Type B pancreatic cell (in vitro differentiated cells): ENCODE measurements at places on chromosomes 6 and 20. TPM values are rescaled to one million over a fixed set of nuclear protein-coding genes. Genes with fewer than 3 reads are reported as not detected.
A peak's percentile ranks its signal among the peaks of the same experiment; 100 is the strongest.

POM121L2 gene
- 0.10 and 0.14 TPM in 2 replicates for total RNA-seq

- no peak overlapping the region for H3K4me3 ChIP-seq
- H3K36me3 ChIP-seq: no peaks in the 10 kb centered on the region
- no peaks in the 10 kb centered on the region for H3K27me3 ChIP-seq
Measured at GRCh38 chr6:54601600-54602300, 244.8 kb upstream of the FAM83B start.

DNA sequence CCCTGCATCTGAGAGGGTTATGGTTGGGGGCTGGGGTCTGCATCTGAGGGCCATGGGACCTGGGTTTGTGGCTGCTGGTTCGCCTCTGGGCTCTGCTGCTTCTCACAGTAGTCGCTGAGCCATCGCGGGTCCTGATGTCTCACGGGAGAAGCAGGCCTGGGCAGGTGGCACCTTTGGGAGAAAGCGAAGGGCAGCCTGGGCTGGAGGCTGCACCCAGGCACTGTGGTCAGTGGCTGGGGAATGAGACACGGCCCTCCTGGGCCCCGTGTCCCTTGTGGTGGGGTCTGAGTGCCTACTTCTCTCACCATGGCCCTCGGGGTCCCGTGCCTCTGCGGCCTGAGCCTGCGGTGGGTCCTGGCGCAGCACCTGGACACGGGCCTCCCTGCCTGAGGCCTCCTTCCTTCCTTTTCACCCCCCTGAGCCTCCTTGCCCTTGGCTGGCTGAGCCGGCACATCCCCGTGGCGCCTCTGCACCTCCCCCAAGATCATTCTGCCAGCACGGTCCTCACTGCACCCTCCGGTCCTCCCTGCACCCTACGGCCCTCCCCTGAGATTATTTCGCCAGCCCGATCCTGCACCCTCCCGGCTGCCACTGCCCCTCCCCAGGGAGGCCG is 206.0 kb downstream of the ERMARD start:
- H3K27me3 ChIP-seq: peaks cover 10% of the 10 kb centered on the region
- DNase-seq: peak; percentile 66
- H3K4me3 ChIP-seq: no peak overlapping the region
- peaks cover 15% of the 10 kb centered on the region for H3K4me1 ChIP-seq

GRCh38 chr6:135113860-135114259 is 59.2 kb upstream of the HBS1L start:
- H3K4me1 ChIP-seq: no peaks in the 10 kb centered on the region
- H3K27ac ChIP-seq: no peak overlapping the region
- peaks cover 12% of the 10 kb centered on the region for H3K27me3 ChIP-seq
- no peaks in the 10 kb centered on the region for H3K36me3 ChIP-seq

DNA sequence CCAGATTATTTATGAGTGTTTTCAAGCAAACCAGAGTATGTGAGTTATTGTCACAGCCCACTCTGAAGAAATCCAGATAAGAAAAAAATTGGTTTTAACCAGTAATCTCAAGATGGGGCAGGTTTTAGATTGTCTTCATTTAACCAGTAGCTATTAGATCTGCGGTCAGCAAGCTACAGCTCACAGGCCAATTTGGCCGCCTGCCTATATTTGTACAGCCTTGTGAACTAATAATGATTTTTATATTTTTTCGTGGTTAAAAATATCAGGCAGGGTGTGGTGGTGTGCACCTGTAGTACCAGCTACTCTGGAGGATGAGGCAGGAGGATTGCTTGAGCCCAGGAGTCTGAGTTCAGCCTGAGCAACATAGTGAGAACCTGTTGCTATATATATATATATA is 5.0 kb downstream of the FAM209B start:
- no peak for DNase-seq
- no peak overlapping the region for H3K27ac ChIP-seq
- H3K27me3 ChIP-seq: no peaks in the 10 kb centered on the region
- H3K36me3 ChIP-seq: no peaks in the 10 kb centered on the region
- no peaks in the 10 kb centered on the region for H3K4me1 ChIP-seq

GRCh38 chr6:145633981-145634627 is 101.2 kb downstream of the EPM2A start:
- H3K27me3 ChIP-seq: peaks cover 4% of the 10 kb centered on the region
- H3K27ac ChIP-seq: no peak overlapping the region
- peaks cover 8% of the 10 kb centered on the region for H3K4me1 ChIP-seq
- H3K4me3 ChIP-seq: no peak overlapping the region
- H3K36me3 ChIP-seq: no peaks in the 10 kb centered on the region
- DNase-seq: peak; percentile 85

DNA sequence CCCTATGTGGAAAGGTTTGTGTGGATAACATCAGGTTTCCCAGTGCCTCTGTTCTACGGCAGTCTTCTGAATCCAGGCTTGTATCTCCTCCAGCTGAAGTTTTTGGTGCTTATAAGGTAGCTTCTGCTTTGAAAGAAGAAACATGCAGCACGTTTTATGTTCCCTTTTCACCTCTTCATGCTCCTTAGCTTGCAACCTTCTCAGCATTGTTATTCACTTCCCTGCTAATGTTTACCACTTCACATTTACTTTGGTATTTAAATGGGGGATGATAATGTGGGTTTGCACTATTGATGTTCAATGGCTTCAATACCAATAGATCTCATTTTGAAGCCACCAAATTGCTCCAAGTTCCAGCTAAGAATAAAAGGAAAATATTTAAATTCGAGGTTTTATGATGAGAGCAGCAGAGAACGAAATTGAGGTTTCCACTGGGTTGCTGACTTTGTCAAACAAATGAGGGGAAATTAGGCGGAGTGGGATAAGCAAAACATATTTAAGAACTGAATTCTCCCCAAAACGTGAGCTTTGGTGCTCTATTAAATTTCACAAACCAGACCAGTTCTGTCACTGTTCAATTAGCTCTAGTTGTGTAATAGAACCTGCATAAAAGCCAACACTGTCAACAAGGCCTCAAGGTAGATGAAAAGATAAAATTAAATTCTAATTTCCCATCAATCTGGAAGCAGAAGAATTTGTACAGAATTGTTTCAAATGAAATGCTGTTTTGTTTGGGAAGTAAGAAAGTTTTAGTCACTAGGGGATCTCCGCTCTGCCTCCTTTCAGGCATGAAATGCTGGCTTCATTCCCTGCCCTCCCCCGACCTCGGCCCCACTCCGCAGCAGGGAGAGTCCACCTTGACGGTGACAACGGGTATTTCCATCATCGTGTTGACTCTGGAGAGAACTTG is 1.4 kb downstream of the IL22RA2 start:
- H3K27ac ChIP-seq: no peak overlapping the region
- no peaks in the 10 kb centered on the region for H3K36me3 ChIP-seq
- H3K27me3 ChIP-seq: no peaks in the 10 kb centered on the region

SCRT2 gene
- 0.36 TPM in 1 of 2 replicates, not detected in the other for total RNA-seq

GRCh38 chr6:144935661-144936060 is 650.5 kb downstream of the UTRN start:
- H3K4me3 ChIP-seq: no peak overlapping the region
- no peaks in the 10 kb centered on the region for H3K27me3 ChIP-seq
- H3K36me3 ChIP-seq: no peaks in the 10 kb centered on the region
- H3K27ac ChIP-seq: no peak overlapping the region
